Glutamatergic neuron (in vitro differentiated cells): ENCODE measurements at places on chromosomes 1 and 21. TPM values are rescaled to one million over a fixed set of nuclear protein-coding genes. Genes with fewer than 3 reads are reported as not detected.

SLC1A7 gene
- not detected for total RNA-seq

WDR64 gene
- not detected for total RNA-seq

OLIG1 gene
- total RNA-seq, result 14.2 TPM

ESRRG gene
- total RNA-seq, result 9.0 TPM

LDLRAP1 gene
- total RNA-seq, result 2.4 TPM

GPR137B gene
- total RNA-seq, result 22.5 TPM

KLF17 gene
- total RNA-seq, result 10.9 TPM

LCE1C gene
- not detected for total RNA-seq
